ENCODE measurements at places on chromosomes 5 and 9.

GRCh38 chr5:149376711-149377447 is 2.2 kb downstream of the IL17B start:
- DNase-seq, result no peak

GRCh38 chr9:75376680-75377254 is 288.5 kb downstream of the OSTF1 start:
- DNase-seq, result no peak

- DNase-seq, result no peak
Measured at GRCh38 chr9:20604562-20604961, 17.7 kb downstream of the MLLT3 start.

- DNase-seq, result no peak
Measured at GRCh38 chr5:84487963-84488362, 103.3 kb upstream of the EDIL3 start.

DNA sequence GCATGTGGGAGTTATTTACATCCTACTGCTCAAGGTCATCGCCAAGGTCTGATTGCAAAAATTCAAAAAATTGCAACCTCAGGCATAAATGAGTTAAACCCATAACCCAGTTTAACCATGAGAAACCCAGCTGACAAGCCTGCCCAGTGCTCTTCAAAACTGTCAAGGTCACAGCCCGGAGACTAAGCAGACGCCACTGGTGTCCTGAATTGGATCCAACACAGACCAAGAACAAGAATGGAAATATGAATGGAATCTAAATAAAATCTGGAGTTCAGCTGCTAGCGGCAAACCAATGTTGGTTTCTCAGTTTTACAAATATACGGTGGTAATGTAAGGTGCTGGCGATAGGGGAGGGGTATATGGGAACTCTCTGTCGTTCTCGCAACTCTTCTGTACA is 201.5 kb upstream of the MVB12B start:
- DNase-seq, result no peak

DNA sequence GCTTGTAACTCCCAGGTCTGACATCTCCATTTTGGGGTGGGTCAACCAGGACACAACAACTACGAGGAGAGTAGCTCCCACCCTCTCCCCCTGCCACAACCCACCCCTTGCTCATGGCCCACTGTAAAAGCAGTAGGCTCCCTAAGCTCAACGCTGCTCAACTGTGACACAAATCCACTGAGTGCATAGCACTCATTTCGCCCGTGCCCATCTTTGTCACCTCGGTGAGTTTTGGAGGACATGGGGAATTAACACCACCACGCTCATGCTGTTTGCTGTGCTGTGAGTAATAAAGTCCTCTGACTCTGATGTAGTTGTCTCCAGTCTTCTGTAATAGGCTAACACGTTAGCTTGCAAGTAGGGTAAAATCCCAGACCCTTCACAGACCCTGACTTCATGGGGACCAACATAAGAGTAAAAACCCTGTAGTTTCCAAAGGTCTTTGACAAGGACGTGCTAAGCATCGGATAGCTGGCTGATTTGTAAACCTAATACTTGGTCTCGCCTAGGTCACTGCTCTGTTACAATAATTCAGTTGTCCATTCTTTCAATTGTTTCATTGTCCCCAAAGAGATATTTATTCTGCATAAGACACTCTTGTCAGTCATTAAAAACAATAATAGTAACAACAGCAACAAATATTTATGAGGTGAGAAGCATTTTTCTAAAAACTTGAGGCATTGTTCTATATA is 7.7 kb downstream of the PLGRKT start:
- no peak for DNase-seq

DNA sequence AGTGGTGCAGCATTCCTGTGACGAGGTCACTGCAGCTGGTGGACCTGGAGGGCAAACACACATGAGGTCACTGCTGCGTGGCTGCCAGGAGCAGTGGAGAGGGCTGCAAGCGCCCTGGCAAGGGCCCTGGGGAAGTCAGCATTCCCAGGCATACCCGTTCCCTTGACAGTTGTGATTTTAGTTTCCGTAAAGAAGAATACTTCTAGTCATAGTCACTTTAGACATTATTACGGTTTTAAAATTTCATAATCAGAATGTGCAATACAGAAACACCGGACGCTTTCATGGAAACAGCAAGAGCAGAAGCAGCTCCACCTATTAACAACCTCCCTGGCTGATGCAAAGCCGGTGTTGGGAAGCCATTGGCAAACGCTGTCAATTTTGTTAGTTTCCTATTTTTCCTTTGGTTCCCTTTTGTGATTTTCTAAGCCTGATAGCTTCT is 129.8 kb downstream of the GADD45G start:
- no peak for DNase-seq

DNA sequence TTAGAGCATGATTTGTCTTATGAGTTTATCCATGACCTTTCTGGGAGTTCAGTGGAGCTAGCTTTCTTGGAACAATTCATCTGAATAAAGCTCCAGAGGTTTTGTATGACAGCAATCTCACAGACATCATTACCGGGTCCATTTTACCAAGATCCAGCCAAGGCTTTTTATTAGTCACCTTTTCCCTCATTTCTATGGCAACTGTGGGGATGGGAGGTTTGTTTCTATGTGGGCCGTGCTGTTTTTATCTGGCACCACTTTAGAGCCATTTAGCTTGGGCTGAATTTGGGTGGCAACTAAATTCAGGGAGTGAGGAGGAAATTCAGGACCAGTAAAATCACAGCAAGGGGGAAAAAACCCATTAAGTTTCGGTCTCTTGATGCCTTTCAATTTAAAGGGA is 245.7 kb downstream of the NSG2 start:
- no peak for DNase-seq

- no peak for DNase-seq
Measured at GRCh38 chr5:43730832-43731342, 127.9 kb downstream of the NNT start.

DNA sequence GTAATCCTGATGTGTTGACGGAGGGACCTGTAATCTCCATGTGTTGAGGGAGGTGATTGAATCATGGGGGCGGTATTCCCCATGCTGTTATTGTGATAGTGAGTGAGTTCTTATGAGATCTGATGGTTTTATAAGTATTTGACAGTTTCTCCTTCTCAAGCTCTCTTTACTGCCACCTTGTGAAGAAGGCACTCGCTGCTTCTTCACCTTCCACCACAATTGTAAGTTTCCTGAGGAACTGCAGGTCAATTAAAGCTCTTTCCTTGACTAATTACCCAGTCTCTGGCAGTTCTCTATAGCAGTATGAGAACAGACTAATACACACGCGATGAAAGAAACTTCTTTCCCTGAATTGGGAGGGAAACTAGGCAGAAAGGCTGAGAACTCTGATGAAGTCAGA is 141.1 kb upstream of the RAD23B start:
- no peak for DNase-seq

DNA sequence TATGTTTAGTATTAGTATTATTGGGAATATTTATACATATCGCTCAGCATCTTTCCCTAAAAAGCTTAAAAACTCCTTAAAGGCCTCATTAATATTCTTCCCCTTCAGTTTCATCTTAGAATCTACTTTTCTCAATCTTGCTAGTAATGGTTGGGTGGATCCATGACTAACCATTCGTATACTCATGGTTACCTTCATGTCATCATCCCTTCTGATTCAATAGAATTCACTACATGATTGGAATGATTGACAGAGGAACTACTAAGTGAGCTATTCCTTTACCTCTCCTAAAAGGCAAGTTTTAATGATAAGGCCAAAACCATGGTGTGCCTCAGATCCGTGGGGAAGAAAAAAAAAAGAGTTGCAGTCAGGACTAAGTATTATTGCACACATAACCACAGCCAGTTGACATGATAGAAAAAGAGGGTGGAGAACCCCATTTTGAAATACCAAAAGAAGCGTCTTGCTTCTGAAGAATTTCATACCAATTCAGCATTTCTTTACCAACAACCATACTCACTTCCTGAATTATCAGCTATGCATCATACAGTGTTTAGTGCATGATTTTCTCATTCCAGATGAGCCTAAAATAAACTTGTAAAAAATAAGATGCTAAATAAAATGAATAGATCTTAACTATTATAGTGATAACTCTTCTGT is 624.6 kb downstream of the PDE4D start:
- no peak for DNase-seq

DNA sequence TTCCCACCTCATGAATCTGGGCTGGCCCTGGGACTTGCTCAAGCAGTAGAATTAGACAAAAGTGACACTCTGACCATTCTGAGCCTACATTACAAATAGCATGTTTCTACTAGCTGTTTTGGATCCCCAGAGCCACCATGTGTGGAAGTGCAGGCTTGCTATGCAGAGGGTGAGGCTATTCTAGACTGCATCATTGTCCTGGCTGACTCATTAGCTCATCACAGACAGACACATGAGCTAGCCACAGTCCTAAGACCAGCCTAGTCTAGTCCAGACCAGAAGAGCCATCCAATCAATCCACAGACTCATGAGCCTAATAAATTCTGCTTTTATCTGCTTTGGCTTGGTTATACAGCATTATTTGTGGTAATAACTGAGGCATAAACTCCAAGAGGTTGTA is 351.9 kb downstream of the PRELID2 start:
- no peak for DNase-seq

DNA sequence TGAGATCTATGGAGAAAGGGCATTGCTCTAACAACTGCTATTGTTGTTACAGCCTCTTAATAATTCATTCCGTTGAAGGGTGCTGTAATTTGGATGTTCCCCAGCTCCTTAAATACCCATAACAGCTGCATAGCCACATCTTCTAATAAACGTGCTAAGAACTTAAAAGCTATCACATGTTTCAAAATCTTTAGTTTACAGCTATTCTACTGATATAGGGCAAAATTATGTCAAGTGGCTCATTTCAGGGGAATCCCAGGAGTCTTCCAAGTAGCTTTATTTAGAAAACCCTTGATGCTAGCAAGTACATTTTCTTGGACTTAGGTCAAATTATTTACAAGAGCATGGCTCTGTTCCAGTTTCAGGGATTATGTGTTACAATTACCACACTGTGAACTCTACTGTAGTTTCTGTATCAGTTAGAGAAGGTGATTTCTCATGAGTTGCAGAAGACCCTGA is 990.4 kb upstream of the ACO1 start:
- no peak for DNase-seq

DNA sequence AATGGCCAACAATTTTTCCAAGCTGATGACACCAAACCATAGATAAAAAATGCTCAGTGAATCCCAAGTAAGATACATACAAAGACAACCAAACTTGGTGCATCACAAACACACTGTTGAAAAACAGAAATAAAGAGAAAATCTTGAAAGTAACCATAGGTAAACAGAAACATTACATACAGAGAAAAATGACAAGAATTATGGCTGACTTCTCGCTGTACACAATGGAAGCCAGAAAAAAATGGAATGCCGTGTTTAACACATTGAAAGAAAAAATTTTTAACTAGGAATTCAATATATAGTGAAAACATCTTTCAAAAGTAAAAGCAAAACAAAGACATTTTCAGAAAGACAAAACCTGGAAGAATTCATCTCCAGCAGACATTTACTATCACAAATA is 20.6 kb downstream of the DAP start:
- no peak for DNase-seq

DNA sequence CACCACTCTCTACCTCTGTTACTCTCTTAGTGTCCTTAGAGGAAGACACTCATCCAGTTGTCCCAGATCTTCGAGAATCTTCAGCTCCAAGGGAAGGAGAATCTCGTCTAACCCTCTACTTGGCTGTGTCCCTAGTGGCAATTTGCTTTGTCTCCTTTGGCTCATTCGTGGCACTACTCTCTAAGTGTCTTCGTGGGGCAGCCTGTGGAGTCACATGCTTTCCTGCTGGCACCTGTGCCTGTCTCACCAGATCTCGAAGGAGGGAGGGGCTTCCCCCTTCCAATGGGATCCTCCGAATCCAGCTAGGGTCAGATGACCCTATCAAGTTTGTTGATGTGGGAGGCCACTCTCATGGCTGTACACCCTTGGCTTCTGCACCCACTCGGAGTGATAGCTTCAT is 1.8 kb upstream of the PCDHGC5 start:
- DNase-seq, result no peak

DNA sequence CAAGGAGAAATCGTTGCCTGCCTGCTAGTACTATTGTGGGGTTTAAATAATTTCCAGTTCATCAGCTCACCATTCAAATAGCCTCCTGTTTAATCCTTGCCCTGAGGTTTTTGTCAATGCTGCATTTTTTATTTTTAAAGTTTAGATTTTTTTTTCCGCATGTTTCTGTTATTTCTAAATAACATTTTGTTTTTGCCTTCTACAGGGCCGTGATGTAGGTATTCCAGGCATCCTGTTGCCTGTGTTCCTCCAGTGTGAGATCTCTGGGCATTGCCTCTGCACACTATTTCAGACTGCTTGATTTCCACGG is 124.3 kb downstream of the HSD17B3 start:
- no peak for DNase-seq

DNA sequence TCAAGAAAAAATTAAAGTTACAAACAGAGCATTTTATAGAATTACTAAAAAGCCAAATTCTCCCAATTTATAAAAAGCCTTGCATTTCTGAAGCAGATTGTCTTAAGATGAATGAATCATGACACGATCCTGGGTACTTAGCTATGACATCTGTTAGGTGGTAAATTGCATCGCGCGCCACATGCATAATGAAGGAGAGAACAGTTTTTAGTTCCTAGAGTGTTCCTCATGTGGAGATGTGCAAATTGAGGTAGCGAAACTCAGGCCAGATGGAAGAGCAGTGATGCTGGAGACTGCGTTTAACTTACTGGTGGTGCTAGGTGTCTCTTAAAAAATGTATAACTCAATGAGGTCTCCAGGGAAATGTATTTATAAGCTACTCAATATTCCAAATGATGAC is 516.1 kb downstream of the EFNA5 start:
- no peak for DNase-seq

- DNase-seq, result no peak
Measured at GRCh38 chr5:125026867-125027731, 280.7 kb upstream of the ZNF608 start.

GRCh38 chr5:82952326-82952725 is 124.9 kb downstream of the TMEM167A start:
- DNase-seq, result no peak

DNA sequence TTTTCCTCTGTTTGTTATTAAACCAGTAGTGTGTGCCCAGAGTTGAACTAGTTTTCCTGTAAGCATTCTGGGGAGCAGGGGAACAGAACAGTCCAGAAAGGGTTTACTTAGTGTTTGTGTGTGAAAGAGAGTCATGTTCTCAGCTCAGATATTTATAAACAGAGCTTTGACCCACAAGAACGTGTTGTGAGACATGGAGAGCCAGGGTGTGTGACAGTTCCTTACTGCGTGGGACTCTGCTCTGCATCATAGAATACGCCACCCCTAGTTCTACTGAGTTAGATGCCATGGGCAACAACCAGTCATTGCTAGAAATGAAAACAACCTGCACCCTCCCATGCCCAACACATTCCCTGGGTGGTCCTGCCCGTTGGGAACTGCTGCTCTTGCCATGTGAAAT is 330.7 kb downstream of the NDUFS4 start:
- no peak for DNase-seq

GRCh38 chr5:123610209-123610608 is 98.2 kb downstream of the CSNK1G3 start:
- DNase-seq, result no peak

Measured in T follicular helper cell (primary cell).